DND-41 (cell line): ENCODE measurements at places on chromosomes 11 and 22.

DNA sequence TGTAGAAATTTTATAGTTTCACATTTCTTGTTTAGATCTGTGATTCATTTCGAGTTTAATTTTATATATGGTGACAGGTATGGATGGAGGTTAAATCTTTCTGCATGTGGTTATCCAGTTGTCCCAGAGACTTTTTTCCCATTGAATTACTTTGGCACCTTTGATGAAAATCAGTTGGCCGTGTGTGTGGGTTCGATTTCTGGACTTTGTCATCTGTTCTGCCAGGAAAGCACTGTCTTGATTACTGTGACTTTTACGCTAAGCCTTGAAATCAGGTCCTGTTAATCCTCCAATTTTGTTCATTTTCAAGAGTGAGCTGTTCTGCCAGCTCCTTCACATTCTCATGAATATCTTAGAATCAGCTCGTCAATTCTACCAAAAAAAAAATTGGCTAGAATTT is 107.4 kb downstream of the KCNQ1 start:
- no peak for DNase-seq

GRCh38 chr11:46680815-46681214 is 19.6 kb downstream of the ARHGAP1 start:
- DNase-seq: no peak

DNA sequence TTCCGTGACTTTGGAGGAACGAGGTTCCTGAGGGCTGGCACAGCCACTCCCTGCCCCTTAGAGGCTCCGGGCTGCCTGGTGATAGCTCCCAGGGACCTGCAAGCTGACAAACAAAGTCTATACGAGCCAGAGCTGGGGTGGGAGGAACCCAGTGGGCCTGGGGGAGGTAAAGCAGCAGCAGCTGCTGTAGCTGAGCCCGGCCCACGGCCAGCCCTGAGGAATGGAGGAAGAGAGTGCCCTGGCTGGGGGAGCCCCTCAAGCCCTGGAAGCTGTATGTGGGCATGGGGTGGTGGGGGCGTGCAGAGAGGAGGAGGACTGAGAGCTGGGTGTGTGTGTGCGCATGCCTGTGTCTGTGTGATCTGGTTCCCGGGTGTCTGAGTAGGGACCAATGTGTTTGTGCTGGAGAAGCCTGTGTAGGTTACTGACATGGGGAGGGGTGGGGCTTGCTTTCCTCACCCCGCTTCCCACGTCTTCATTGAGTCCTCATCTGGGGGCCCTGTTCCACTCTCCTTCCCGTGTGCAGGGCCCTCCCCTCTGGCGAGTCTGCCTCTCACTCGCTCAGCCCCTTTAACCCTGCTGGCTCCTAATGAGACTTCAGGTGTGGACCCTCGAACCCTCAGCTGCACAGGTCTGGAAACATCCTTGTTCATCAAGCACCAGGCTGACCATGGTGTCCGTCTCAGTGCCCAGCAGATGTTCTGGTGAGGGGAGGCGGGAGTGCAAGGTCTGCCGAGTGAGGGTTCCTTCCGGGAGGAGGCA is 10.8 kb downstream of the ST3GAL4 start:
- no peak for DNase-seq

DNA sequence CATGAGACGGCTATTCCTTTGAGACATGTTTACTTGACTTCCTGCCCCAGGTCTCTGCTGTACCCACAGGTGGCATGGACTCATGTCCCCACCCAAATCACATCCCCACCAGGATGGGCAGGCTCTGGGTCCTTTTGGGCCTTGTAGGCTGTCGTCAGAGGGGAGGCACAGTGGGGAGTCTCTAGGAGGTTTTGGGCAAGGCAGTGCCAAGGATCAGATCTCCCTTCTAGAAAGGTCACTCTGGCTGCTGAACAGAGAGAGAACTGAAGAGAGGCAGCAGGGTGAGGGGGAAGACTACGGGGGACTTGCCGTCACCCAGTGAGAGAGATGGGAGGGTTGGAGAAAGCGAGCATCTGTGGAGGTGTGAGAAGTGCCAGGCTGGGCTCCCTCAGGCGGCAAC is 4.6 kb upstream of the KCNQ1OT1 start:
- no peak for DNase-seq

DNA sequence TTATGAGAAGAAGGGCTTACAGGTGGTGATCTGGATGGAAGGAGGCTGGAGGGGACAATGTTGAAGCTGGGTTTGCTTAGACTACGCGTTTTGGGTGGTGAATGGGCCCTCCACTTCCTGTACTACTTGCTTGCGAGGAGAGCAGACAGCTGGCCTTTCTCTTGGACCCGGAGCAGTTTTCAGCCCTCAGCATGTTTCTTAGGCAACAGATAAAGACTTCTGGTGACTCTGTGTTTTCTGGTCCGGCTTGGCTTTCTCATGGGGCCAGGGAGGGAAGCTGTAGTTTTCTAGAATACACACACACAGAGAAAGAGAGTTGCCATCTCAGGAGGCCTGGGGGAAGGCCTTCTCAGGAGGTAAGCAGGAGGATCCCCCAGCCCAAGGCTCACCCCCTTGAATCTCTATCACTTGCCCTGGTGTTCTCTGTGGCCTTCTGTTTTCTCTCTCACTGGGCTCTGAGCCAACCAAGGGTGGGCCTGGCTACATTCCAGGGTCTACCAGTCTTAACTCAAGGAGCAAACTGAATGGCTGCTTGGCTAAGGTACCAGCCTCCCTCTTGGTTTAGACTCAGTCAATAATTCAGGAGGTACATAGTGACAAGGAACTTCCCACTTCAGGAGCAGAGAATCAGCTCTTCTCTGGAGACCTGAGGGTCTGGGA is 2.4 kb downstream of the CCS start:
- DNase-seq: no peak

DNA sequence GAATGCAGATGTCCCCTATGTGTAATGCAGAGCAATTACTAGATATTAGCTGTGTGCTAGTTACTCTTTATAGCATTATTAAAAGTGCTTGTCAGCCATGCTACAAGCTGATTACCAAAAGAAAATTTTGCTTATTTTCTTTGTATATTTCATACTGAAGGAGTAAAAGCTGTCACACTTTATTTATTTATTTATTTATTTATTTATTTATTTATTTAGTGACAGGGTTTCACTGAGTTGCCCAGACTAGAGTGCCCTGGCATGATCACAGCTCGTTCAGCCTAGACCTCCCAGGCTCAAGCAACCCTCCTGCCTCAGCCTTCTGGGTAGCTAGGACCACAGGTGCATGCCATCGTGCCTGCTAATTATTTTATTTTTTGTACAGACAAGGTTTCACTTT is 4.3 kb upstream of the MTNR1B start:
- no peak for DNase-seq
